ENCODE measurements at places on chromosomes 3 and 15.

DNA sequence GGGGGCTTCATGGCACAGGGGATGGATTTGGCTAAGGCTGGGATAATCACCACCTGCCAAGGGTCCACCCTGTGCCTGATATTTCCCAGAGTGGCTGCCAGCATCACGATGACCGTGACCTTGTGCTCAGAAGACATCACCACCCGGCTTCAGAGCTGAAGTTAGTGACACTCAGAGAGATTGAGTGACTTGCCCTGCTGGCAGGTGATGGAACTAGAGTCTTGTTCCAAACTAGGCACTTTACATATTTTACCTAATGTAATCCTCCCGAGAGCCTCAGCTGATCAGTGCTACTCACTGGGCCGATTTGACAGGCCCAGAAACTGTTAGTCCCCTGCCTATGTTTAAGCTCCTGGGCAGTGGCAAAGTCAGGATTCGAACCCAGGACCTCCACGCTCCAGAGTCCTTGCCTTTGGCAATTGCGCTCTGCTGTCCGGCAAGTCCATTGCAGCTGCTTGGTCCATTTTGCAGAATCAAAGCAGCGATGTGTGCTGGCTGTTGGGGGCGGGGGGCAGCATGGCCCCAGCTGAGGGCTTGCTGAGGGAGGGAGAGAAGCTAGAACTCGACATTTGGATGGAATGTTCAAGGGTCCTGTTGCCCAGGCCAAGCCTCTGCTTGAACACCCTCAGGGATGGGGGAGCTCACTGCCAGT lies 74.8 kb upstream of the GATA2 start:
- no peak for DNase-seq

- DNase-seq: no peak
These were observed 341.3 kb upstream of the ADAMTS9 start for GRCh38 chr3:65029130-65029529.

DNA sequence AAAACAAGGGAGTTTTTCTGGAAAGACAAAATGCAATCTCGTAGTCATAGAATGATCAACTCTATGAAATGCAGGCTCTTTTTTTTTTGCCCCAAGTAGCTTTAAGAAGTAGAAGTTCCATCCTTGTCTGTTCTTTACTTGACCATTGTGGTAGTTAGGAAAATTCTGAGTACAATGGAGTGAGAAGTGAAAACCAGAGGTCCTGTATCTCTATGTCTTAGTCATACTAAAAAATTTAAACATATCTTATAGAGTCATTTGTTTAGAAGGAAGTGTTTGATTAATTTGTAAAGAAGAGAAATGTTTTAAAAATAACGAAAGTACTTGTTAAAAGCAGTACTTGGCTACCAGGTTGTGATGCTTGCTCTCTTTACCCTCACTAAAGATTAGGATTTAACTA lies 52.4 kb downstream of the PRKCI start:
- DNase-seq: no peak

- no peak for DNase-seq
These were observed 173.6 kb downstream of the DOCK3 start for GRCh38 chr3:50848308-50848707.
